ENCODE measurements at places on chromosomes 1 and 21.

GRCh38 chr1:14980621-14981218, 172.8 kb upstream of the TMEM51 start:
- no peak for DNase-seq

DNA sequence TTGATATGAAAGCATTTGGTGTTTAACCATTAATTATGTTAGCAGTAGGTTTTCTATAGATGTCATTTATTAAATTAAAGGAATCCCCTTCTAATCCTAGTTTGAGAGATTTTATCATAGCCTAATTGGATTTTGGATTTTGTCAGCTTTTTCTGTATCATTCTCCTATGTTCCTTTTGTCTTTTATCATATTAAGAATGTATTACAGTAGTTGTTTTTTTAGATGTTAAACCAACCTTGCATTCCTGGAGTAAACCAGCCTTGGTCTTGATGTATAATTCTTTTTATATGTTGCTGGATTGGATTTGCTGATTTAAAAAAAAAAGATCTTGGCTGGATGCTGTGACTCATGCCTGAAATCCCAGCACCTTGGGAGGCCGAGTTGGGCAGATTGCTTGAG, 5.6 kb downstream of the SETDB1 start:
- no peak for DNase-seq

DNA sequence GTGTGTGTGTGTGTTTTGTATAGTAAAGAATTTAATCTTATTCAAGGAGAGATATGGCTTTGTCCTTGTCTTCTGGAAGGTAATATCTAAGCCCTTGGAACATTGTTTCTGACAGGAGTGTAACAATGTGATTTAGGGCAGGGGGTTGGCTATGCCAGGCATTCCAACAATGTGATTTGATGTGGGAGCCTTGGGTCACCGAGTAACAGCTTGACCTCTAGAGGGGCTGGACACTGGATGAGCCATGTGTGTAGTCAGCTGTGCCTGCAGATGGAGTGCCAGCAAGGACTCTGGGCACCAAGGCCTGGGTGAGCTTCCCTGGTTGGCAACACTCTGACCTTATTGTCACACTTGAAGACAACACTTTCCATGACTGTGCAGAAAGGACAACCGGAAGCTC, 336.1 kb upstream of the ZP4 start:
- DNase-seq: no peak

GRCh38 chr1:201495551-201496295, 11.2 kb downstream of the CSRP1 start:
- DNase-seq: peak; percentile 97

DNA sequence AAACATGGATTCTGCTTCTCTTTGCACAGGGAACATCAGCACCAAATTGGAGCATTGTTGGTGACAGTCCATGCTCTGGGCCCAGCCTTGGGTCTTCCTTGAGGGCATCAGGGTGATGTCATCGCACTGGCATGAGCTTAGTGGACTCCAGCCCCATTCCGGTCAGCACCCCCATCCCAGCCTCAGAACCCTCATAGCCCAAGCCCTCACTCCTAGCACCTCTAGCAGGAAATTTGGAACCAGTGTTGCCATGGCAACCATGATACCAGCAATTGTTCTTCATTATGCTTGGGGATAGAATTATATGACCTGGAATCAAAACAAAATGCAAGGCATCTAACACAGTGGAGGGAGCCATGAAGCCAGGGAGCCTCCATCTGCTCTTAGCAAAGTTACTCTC, 83.1 kb downstream of the VWA5B1 start:
- DNase-seq: peak; percentile 75

GRCh38 chr1:221778125-221778524, 36.2 kb upstream of the DUSP10 start:
- no peak for DNase-seq

- DNase-seq: no peak
These were observed 684 bp downstream of the LTN1 start for GRCh38 chr21:28991861-28992525.

DNA sequence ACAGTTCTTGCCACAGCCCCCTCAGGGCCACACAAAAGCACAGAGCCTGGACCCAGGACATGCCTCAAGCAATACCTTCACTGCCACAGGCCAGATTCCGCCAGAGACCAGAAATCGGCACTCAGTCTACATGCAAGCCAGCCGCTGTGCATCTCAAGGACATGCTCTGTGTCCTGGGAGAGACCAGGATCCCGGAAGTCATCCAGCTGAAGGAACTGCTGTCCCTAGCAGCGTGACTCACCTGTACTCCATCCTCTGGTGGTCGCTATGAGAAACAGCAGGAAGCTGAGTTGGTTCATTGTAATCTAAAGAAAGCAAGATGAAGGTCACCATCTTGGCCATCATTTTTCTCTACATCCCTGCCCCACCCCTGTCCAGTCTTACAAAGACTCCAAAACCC, 401 bp downstream of the ITLN1 start:
- no peak for DNase-seq

- no peak for DNase-seq
These were observed 143.6 kb upstream of the WNT4 start for GRCh38 chr1:22286491-22286890.

GRCh38 chr1:205454903-205455335, 926 bp downstream of the BLACAT1 start:
- no peak for DNase-seq

GRCh38 chr21:16742131-16742641, 770.7 kb upstream of the CXADR start:
- DNase-seq: no peak

GRCh38 chr1:229185963-229186362, 84.9 kb upstream of the RAB4A start:
- DNase-seq: no peak

DNA sequence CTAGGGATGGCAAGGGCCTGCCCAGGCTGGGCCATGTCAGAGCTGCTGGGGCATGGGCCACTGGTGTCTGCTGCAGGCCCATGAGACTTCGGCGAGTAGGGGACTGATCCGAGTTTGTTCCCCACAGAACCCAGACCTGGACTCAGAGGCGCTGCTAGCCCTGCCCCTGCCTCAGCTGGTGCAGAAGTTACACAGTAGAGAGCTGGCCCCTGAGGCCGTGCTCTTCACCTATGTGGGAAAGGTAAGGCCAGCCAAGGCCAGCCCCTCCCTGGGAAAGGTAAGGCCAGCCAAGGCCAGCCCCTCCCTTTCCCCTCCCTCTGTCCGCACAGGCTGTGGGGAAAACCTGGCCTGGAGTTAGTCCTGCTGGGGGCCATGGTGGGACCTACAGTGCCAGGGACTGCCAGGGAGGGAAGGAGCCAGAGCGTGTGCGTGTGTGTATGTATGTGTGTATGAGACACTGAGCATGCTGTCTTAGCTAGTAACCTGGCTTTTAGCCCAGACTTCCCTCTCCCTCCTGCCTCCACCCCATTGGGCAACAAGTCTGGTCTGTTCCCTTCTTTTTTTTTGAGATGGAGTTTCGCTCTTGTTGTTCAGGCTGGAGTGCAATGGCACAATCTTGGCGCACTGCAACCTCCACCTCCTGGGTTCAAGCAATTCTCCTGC, 8.0 kb downstream of the FAAH start:
- DNase-seq: peak; percentile 77

DNA sequence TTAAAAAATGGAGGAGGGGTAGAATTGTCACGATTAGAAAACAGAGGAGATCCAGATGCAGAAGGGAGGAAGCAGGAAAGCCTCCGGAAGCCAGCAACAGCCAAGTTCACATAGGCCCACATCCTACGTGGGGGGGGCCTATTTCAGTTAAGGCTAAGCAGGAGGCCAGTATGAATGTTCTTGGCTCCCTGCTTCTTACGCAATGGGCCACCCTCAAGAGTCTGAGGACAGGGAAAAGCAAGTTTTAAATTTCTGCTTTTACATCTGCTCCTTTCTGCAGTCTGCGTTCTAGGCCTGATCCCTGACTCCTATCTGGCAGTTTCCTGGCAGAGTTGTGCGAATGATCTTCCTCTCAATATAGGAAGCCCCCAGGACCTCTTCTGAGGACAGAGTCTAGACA, 30.6 kb downstream of the RABIF start:
- DNase-seq: no peak

GRCh38 chr1:241593186-241593585, 47.0 kb downstream of the CHML start:
- DNase-seq: no peak

GRCh38 chr1:156319664-156320063, 18.4 kb downstream of the CCT3 start:
- DNase-seq: no peak

GRCh38 chr1:37677808-37678207, 14.5 kb upstream of the CDCA8 start:
- DNase-seq: no peak

GRCh38 chr1:36203554-36204346, 20.5 kb upstream of the THRAP3 start:
- DNase-seq: peak; percentile 49

DNA sequence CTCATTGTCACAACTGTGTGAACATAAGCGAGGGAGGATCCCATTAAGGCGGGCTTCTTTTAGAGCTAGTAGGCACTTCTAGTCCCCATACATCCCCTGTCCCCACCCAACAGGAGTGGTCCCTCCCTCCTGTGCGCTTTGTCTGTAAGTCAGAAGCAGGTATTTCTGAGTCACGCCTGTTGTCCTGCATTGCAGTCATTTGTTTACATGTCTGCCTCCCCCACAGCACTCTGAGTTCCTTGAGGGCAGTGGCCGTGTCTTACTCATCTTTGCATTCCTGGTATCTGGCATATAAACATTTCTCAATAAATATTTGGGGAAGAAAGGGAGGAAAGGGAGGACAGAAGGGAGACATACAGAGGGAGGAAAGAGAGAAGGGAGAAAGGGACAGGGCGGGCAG, 40.3 kb downstream of the PLEKHA6 start:
- DNase-seq: peak; percentile 67

DNA sequence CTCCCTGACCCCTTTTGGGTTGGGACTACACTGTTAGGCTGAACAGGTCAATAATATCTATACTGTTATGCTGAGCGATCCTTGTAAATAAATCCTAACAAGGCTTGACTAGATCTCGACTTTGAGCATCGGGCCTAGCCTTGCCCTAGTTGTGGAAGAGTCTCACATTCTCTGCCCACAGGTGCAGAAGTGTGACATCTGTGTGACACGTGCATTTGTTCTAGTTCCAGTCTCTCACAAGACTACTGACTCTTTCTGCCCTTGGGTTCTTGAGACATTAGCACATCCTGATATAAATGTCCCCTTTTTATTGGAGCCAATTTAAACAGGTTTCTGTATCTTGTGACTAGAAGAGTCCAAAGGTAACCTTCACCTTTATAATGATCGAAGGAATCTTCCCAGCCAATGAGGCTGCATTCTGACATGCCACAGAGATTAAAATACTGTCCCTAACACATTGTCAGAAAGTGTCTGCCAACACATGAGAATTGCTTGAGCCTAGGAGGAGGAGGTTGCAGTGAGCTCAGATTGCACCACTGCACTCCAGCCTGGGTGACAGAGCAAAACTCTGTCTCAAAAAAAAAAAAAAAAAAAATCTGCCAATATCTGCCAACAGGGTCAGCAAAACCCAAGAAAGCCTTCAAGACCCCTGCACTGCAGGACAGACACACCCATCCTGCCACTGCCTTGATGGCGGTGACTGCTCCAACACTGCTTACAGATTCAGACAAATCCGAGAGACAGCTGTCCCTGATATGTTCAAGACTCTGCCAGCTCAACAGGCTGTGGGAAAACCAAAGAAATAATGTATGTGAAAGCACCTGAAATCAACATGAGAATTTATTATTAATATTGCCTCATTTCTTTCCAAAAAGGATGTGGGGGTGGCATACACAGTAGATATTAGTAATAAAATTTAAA, 56.5 kb upstream of the PSEN2 start:
- DNase-seq: no peak

DNA sequence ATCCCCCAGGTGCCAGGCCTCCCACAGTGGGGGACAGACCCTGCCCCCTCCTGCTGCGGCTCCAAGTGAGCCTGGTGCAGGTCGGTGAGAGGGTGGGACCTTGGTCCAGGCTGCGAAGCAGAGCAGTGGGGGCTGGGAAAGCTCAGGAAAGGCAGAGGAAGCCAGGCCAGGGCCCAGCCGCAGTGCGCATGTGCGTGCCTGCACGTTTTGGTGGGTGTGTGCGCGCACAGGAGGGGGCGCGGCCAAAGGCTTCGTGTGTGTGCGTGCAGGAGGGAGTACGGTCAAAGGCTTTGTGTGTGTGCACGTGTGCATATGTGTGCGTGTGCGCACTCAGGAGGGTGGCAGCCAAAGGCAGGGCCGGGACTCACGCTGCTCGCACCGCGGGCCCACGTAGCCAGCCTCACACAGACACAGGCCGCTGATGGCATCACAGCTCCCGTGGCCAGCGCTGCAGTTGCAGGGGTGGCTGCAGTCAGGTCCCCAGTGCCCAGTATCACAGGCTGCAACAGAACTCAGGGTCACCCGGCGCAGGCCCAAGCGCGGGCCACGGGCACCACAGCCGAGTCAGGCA, 45.9 kb downstream of the ARHGEF16 start:
- no peak for DNase-seq

DNA sequence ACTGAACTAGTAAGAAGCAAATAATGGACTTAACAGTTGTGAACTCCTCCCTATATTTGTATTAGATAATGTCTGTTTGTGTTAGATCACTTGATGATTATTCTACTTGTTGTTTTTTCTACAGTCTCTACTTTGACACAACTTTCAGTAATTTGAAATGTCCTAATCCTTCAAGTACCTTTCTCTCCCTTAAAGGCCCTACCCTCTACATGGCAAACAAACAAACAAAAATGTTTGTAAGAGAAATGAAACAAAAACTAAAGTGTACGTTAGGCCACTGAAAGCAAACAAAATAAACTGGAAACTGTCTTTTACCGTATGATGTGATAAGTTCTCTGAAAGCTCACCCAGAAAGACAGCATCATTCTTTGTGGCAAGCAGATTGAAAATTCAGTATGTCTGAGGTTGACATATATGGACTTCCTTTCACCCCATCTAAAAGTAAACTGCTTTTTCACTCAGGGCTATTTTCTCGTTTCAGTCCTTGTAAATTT, 255.9 kb upstream of the SNX7 start:
- no peak for DNase-seq

- DNase-seq: no peak
These were observed 14.6 kb downstream of the TRIM67 start for GRCh38 chr1:231176421-231176820.

DNA sequence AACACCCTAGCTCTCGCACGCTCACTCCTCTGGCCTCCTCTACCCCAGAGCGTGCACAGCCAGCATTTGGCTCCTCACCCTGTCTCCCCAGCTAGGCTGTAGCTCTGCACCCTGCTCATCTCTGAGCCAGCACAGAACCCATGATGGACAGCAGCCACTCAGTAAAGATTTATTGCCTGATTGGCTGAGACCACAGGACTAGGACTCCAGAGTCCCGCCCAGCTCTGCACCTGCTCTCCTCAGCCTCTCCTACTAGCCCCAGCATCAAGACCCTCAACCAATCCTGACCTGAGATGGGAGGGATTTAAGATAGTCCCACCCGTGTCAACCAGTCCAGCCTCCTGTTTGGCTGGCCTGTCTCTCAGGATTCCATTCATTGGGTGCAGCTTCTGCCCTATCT, 9.3 kb downstream of the C1QB start:
- DNase-seq: peak; percentile 37

Data from head of caudate nucleus (tissue), 42 donors.